Fibroblast of the conjunctiva (primary cell): ENCODE measurements at places on chromosomes 7 and 10.

DNA sequence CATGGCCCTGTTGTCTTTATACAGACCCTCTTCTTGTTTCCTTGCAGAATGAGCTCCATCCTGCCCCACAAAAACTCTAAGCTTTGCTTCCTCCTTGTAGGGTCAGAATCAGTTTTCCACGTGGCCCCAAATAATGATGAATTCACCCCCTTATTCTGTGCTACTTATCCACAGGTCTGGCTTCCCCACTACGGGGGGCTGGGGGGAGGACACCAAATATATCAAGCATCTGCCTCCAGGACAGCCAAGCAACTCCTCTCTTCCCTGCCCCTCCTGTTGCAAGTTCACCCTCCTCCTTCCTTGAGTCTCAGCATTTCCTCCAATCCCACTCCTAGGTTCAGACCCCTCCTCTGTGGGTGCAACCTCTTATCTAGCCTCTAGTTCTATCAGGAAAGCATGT is 743.3 kb downstream of the GRID1 start:
- DNase-seq: no peak

- DNase-seq: no peak
Observed at GRCh38 chr10:129725011-129725410, 239.1 kb downstream of the EBF3 start.

DNA sequence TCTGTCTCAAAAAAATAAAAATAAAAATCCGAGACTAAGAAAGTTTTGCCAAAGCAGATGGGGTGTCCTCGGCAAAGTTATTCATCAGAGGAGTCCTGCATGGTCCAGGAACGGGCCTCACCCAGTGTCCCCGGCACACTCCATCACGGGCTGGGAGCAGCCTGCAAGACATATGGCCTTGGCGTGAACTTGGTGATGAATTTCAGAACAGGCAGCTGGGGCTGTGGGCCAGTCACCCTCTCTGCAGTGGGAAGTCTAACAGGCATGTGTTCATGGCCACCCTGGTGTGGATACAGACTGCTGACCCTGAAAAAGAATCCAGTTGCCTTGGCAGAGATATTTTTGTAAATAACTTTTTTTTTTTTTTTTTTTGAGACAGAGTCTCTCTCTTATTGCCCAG is 34.7 kb downstream of the NPTX2 start:
- no peak for DNase-seq

DNA sequence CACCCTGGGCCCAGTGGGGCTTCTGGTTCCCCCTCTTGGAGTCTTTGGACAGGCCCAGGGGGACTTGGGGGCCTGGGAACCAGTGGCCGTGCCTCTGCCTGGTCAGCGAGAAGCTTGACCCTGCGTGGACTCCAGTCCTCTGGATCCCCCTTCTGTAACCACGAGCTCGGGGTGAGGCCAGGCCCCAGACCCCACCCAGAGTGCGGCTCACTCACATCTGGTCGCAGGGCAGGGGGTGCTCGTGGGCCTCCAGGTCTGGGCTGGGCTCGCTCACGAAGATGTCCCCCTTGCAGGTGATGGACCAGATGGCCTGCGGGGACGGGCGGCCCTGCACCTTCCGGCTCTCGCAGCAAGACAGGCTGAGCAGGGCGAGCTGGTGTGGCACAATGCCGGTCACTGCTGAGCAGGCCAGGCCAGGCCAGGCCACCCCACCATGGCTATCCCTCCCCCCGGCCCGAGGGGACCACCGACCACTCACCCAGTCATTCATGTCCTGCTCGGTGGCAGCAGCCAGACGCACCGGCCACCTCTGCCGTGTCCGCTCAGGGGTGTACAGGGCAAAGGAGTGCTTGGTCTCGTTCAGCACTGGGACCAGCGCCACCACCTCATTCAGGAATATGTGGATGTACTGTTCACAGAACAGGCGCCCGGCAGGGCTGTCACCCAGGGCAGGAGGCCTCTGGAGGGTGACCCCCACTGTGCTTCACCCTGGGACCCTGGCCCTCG is 19.7 kb downstream of the BHLHA15 start:
- DNase-seq: no peak
